ENCODE measurements at places on chromosomes 1 and 21. TPM values are rescaled to one million over a fixed set of nuclear protein-coding genes. Genes with fewer than 3 reads are reported as not detected.

- no peak overlapping the region for H3K27ac ChIP-seq
- no peak for DNase-seq
- peaks cover 69% of the 10 kb centered on the region for H3K36me3 ChIP-seq
- H3K4me3 ChIP-seq = no peak overlapping the region
Measured at GRCh38 chr1:5879421-5879820, 112.8 kb downstream of the NPHP4 start.

- no peak overlapping the region for H3K4me3 ChIP-seq
- H3K36me3 ChIP-seq = no peaks in the 10 kb centered on the region
- no peak for DNase-seq
- H3K27ac ChIP-seq = peak overlapping the region; percentile 38
- H3K27me3 ChIP-seq = no peaks in the 10 kb centered on the region
- peaks cover 28% of the 10 kb centered on the region for H3K4me1 ChIP-seq
Measured at GRCh38 chr1:21773585-21773984, 9.4 kb downstream of the USP48 start.

DNA sequence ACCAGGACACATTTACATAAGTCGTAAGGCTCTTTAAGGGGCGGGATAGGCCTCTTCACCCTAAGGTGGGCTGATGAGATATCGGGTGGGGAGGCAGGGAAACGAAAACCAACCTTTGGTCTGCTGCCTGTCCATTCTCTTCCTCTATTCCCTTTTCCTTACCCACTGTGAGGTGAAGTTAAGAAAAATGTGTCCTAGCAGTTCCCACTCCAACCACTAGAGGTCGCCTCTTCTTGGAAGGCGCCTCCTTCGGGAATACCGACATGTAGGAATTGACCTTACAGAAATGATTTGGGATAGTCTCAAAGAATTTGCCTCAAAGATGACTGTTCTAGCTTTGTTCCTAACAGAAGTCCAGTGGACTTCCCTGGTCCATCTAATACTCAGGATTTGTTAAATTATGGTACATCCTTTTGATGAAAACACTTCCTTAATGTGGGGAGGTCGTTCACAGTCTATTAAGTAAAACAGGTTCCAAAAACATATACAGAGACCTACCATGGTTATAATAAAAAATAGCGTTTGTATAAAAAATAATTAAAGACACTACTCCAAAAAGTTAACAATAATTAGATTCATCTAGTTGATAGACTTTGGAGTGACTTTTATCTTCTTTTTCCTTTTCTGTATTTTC is 14.1 kb downstream of the AZIN2 start:
- H3K36me3 ChIP-seq = no peaks in the 10 kb centered on the region
- peak; percentile 70 for DNase-seq
- peaks cover 3% of the 10 kb centered on the region for H3K4me1 ChIP-seq
- H3K4me3 ChIP-seq = no peak overlapping the region

Gene GOLT1A
- 7.1 TPM for total RNA-seq

DNA sequence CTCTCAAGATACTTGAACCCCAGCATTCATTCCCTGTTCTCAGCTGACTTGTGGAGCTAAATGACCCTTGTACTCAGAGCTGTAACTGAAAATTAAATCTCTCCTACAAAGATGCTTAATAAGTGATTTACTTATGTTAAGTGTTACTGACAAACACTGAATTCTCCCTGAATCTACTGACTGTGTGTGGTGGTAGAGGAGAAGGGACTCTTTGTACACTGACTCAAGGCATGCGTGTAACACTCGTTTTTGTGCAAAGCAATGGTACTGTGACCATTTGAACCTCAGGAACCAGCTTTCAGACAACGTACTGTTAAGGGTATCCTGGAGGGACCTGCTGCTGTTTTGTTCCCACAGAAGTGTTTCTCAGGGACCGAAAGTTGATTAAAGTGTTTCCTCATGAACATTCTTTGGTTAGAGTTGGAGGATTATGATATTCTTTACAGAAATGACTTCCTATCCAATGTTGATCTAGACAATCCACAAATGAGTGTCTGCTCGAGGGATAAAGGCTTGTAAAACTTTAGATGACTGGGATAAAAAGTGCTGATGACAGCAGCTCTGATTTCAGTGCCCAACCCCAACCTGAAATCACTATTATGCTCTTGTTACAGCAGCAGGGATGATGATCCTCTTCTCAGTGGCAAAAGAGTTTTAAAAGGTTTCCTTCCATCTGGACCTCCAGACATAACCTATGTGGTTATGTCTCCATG is 12.8 kb downstream of the RGL1 start:
- H3K27me3 ChIP-seq = no peaks in the 10 kb centered on the region
- H3K36me3 ChIP-seq = no peaks in the 10 kb centered on the region
- DNase-seq = no peak
- H3K4me1 ChIP-seq = no peaks in the 10 kb centered on the region
- H3K4me3 ChIP-seq = no peak overlapping the region

- H3K4me1 ChIP-seq = no peaks in the 10 kb centered on the region
- H3K36me3 ChIP-seq = no peaks in the 10 kb centered on the region
- peak overlapping the region; percentile 85 for H3K27ac ChIP-seq
- H3K4me3 ChIP-seq = no peak overlapping the region
- DNase-seq = peak; percentile 63
- no peaks in the 10 kb centered on the region for H3K27me3 ChIP-seq
Measured at GRCh38 chr1:178937695-178938094, 66.8 kb upstream of the ANGPTL1 start.

- H3K4me3 ChIP-seq = no peak overlapping the region
- peak overlapping the region; percentile 89 for H3K27ac ChIP-seq
Measured at GRCh38 chr1:151369621-151370048, 2.9 kb downstream of the SELENBP1 start.

GRCh38 chr1:115105831-115106230 is 16.5 kb upstream of the TSPAN2 start:
- H3K36me3 ChIP-seq = no peaks in the 10 kb centered on the region
- no peak overlapping the region for H3K27ac ChIP-seq
- no peak for DNase-seq
- H3K27me3 ChIP-seq = no peaks in the 10 kb centered on the region
- H3K4me3 ChIP-seq = no peak overlapping the region

Gene RNU1-4
- under 0.01 TPM for total RNA-seq

DNA sequence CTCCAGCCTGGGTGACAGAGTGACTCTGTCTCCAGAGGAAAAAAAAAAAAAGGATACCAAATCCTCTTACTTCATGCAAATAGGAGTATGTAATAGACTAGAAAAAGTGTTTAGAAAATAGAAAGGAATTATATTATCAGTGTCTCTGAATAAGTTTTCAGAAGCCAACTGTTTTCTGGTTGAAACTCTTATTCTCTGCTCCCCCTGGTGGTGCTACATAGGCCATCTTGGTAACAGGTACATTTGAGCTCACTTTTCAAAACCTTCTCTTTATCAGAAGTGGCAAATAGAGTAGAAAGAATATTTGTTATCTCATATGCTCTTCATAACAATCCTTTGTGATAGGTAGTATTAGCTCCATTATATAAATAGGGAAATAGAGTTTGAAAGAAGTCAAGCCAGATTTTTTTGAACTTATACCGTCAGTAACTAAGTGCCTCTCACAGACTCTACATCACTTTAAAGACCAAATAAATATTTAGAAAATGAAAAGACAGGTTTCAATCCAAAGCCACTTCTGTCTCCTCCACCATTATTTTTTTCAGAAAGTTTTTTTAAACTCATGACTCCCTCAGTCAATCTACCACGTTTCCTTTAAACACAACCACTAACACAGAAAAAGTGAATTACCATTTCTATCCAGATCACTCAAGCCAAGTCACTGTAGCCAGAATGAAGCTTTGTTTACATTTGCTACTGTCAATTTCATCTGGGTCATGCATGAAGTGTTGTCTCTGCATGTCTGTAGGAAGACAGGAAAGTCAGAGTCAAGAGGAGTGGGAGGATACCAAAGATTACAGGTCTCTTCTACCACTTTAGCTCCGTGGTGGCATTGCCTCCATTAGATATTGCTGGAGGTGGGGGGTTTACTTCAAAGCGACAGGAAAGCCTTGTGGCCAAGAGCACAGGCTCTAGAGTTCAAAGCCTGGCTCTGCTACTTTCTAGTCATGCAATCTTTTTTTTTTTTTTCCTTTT is 45.6 kb downstream of the IL23R start:
- no peaks in the 10 kb centered on the region for H3K36me3 ChIP-seq
- no peak overlapping the region for H3K27ac ChIP-seq
- no peaks in the 10 kb centered on the region for H3K4me1 ChIP-seq
- no peak overlapping the region for H3K4me3 ChIP-seq
- no peak for DNase-seq

Gene USP25
- total RNA-seq = 38.1 TPM

GRCh38 chr1:40267767-40268187 is 9.7 kb downstream of the ZMPSTE24 start:
- DNase-seq = peak; percentile 16
- peak overlapping the region; percentile 54 for H3K27ac ChIP-seq
- H3K36me3 ChIP-seq = peaks cover 27% of the 10 kb centered on the region
- no peaks in the 10 kb centered on the region for H3K27me3 ChIP-seq
- H3K4me1 ChIP-seq = peaks cover 60% of the 10 kb centered on the region

DNA sequence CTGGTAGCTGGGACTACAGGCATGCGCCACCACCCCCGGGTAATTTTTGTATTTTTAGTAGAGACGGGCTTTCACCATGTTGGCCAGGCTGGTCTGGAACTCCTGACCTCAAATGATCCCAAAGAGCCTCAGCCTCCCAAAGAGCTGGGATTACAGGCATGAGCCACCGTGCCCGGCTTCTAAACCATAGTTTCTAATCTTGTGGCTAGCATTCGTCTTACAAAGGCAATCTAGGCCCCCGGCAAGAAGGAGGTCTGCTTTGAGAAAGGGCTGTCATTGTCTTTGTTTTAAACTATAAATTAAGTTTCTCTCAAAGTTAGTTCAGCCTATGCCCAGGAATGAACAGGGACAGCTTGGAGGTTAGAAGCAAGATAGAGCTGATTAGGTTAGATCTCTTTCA is 10.3 kb upstream of the L1TD1 start:
- H3K4me3 ChIP-seq = no peak overlapping the region
- DNase-seq = no peak
- H3K36me3 ChIP-seq = no peaks in the 10 kb centered on the region
- peaks cover 9% of the 10 kb centered on the region for H3K4me1 ChIP-seq
- H3K27ac ChIP-seq = no peak overlapping the region
- no peaks in the 10 kb centered on the region for H3K27me3 ChIP-seq

Gene CFHR1
- not detected for total RNA-seq

Gene ZBTB40
- 11.0 TPM for total RNA-seq

- no peak for DNase-seq
- no peak overlapping the region for H3K27ac ChIP-seq
- no peak overlapping the region for H3K4me3 ChIP-seq
- H3K36me3 ChIP-seq = no peaks in the 10 kb centered on the region
- no peaks in the 10 kb centered on the region for H3K27me3 ChIP-seq
Measured at GRCh38 chr1:187374082-187374481, 545.3 kb downstream of the PLA2G4A start.

Gene FMO2
- total RNA-seq = 5.1 TPM

Gene TSPEAR
- not detected for total RNA-seq
